ENCODE measurements at places on chromosomes 4 and X.
A peak's percentile ranks its signal among the peaks of the same experiment; 100 is the strongest.

DNA sequence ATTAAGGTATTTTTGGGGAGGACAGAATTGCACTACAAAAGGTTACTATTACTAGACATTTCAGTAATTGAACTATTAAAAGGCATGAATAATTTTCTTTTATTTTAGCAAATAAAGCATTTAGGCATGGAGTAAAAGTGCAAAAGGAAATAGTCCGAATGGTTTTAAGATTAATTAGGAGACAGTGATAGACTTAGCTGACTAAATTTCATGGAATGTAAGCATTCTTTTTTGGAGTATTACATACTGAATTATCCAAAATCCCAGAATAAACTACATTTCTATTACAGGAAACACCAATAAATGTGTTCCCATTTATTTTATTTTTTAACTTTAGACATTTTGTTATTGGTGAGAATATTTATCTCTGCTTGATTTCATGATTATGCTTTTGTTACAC, 30.7 kb upstream of the MAP9 start:
- DNase-seq: no peak

- DNase-seq: no peak
Observed at GRCh38 chrX:17369309-17369708, 5.7 kb upstream of the NHS start.

DNA sequence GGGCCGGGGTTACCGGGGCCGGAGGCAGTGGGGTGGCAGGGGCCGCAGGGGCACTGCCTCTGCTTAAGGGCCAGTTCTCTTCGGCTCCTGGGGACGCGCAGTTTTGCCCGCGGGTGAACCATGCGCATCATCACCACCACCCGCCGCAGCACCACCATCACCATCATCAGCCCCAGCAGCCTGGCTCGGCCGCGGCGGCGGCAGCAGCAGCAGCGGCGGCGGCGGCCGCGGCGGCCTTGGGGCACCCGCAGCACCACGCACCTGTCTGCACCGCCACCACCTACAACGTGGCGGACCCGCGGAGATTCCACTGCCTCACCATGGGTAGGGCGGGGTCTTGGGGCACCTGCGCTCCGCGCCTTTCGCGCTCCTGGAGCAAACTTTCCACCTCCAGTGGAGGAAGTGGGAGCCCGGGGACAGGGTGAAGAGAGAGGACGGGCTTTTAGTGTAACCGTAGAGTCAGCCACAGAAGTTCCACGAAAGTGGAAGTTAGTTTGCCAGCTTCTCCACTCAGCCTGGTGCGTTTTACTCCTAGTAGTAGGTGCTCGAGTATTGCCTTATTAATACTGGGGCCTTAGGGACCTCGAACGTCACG, 729 bp downstream of the GSX2 start:
- DNase-seq: no peak

GRCh38 chr4:24780936-24781495, 14.4 kb upstream of the SOD3 start:
- no peak for DNase-seq

DNA sequence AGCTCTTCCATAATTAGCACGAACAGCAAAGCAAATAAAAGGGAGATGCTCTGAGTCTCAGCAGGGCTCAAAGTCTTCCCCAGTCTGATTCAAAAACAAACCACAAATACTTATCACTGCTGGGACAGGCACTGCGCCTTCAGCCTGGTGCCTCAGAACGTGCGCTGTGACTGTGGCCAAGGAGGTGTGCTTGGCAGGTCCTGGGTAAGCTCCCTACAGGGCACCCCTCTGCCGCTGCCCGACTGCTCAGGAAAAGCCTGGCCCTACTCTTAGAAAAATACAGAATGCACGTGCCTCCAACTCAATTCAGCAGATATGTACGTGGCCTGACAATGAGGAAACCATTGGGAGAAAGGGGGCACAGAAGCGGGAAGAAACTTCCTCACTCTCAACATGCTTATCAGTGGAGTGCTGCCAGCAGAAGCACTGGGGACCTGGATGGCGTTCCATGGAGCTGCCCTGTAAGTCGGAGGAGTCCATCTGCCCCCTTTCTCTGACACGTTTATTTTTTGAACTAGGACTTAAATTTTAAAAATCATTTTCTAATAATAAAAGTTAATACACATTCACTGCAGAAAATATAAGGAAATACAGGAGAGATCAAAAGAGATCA, 86.8 kb downstream of the GATB start:
- DNase-seq: no peak

- DNase-seq: no peak
Observed at GRCh38 chrX:130083656-130084382, 26.5 kb downstream of the ELF4 start.

GRCh38 chr4:185472103-185472542, 590 bp upstream of the CCDC110 start:
- no peak for DNase-seq

GRCh38 chrX:114162068-114162735, 421.7 kb upstream of the HTR2C start:
- no peak for DNase-seq

DNA sequence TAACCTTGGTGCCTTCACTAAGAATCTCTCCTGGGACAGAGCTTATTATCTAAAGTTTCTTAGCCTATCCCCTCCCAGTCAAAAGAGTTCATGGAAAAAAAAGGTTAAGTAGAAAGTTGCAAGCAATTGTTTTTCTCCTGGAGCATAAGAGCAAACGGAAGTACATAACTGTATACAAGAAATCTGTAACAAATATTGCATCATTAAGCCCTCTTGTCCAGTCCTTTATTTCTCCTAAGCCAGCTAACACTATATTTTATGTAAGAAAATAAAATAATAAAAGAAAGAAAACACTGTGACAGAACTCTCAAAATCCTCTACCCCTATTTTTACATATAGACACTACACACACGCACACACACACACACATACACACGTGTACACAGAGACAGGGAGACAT, 255.3 kb downstream of the NAF1 start:
- no peak for DNase-seq

DNA sequence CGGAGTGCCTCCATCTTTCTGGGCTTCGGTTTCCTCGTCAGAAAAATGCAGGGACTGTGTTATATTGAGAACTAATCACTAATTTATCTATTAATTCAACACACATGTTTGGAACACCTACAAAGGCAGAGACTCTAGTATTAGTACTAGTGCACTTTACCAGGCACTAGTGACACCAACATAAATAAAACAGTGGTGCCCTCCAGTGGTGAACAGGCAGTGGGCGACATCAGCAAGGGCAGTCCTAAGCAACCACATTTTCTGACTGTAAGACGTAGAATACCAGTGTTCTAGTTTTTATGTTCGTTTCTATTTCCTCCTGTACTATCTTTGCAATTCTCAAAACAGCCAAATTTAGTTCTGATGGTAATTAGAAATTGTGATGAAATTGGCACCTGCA, 69.1 kb upstream of the UCP1 start:
- no peak for DNase-seq

- no peak for DNase-seq
Observed at GRCh38 chr4:172776203-172776861, 392.3 kb upstream of the GALNT7 start.

DNA sequence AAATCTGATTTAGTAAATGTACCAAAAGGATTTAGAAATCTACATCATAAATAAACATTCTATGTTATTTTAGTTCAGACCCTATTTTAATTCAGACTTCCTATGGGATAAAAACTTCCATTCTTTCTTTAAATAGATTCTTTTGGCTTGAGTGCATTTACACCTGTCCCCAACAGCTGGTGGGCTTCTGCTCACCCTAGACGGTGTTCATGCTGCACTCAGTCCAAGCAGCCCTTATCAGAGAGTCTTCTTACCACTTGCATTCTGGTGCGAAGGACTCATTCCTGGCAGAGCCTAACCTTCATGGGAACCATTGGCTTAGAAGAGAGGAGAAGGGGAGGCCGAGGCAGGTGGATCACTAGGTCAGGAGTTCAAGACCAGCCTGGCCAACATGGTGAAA, 57.3 kb downstream of the NPNT start:
- no peak for DNase-seq

GRCh38 chr4:82275431-82276331, 98.1 kb downstream of the HNRNPD start:
- DNase-seq: no peak

GRCh38 chrX:39012621-39013111, 211.4 kb downstream of the MID1IP1 start:
- DNase-seq: no peak

- no peak for DNase-seq
Observed at GRCh38 chr4:34250562-34250961, 1993.8 kb downstream of the ARAP2 start.

- DNase-seq: no peak
Observed at GRCh38 chr4:65623506-65623905, 46.8 kb downstream of the EPHA5 start.

DNA sequence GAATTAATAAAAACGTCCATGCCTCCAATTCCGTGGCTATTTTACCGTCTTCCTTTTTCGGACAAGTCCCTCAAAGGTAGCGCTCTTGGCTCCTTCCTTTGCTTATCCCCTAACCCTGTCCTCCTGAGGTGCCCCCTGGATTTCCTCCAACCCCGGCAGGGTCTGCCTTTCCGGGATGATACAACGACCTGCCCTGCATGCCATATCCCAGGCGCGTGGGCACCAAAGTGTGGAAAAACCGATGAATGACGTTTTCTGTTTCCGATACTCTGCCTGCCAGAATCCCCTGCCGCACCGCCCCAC, 706 bp upstream of the CSTF2 start:
- DNase-seq: no peak

GRCh38 chr4:12965334-12965733, 518.8 kb downstream of the RAB28 start:
- no peak for DNase-seq

DNA sequence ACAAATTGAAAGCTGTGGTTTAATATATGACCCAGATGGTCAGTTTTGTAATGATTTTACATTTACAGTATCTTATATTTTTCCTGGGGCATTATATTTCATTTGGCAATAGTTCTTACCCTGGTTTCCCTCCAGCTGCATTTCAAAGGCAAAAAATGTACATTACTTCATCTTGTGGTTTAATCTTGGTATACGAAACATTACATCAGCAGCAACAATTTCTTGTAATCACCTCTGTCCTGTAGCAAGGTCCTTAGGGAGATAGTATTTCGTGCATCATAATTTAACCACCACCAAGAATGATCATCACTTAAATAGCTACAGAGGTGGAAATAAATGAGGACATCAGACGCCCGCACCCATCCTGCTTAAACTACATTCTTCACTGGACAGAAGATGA, 48.8 kb downstream of the HS6ST2 start:
- DNase-seq: no peak

GRCh38 chr4:141158219-141158618, 24.9 kb upstream of the RNF150 start:
- no peak for DNase-seq

DNA sequence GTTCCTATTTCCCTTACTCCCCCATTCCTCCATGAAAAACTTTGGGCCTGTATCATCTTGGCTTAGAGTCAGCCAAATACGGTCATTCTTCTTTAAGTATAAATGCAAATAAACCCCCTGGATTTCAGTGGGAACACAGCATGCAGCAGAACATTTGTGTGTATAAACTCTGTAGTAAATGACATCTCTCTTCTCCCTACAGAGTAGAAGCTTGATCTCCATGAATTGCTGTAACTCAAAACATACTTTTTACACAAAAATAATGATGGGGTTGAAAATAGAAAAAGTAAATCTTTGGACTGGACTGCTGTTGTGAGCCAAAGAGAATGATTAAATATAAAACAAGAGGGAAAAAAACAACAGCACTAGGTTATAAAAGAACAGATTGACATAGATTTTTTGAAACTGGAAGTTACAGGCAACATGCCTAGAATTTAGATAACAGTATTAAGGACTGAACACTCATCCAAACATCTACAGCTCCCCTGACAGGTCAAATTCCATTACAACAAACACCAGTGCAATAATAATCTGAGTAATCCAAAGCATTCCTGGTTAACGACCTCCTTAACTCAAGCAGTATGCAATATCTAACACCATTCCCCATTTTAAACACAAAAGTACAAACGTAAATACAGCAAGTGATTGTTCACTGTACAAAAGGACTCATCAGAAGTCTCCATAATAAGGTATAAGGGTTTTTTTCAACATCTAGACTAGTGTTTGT, 30.7 kb downstream of the TSPAN5 start:
- no peak for DNase-seq

- DNase-seq: peak; percentile 24
Observed at GRCh38 chr4:2936773-2937145, 26.4 kb downstream of the NOP14 start.

GRCh38 chr4:113435893-113436292, 325.6 kb downstream of the CAMK2D start:
- DNase-seq: no peak

- DNase-seq: no peak
Observed at GRCh38 chrX:150236327-150236726, 126.8 kb upstream of the MAMLD1 start.

- DNase-seq: no peak
Observed at GRCh38 chrX:68830419-68831404, 1.9 kb downstream of the EFNB1 start.

GRCh38 chr4:182507805-182508204, 264.6 kb downstream of the TENM3 start:
- DNase-seq: no peak

DNA sequence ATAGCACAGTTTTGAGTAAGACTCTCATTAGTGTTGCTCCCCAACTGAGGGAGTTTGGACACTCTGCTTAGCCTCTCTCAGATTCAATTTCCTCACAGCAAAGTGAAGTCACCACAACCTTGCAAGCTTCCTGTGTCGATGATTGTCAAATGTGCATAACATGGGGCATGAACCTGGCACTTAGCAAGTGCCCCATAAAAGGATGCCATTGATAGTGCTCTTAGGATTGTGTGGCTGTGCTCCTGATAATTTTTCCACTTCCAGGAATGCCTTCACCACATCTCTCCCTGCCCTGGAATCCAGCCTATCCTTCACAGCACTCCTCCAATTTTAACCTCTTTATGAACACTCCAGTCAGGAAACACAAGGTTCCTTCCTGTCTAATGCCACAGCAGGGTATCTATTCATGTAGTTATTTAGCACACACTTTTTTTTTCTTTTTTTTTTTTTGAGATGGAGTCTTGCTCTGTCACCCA, 309.4 kb downstream of the PPP3CA start:
- DNase-seq: no peak

DNA sequence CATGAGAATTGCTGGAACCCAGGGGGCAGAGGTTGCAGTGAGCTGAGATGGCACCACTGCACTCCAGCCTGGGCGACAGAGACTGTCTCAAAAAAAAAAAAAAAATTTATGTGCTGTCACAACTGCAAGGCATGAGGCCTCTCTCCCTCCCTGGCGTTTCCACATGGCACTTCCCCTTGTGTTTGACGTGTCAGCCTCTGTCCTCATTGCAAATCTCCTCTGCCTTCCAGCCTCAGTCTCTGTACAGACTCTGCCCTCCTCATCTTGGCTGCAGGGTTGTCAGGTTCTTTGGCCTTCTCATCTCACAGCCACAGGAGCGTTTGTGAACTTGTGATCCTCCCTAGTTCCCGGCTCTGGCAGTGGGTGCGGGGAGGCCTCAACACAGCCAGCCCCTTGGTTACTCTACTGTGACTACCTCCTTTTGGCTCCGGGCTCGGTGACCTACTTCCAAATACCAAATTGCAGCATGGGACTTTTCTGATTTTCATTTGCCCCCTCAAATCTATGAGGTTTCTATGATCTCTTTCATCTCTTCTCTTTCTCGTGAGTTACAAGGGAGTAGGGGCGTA, 250.0 kb downstream of the CBR4 start:
- DNase-seq: no peak

All from GOT3 (cell line).